Stimulated activated CD8-positive, alpha-beta memory T cell treated with anti-CD3 and anti-CD28 coated beads, Interleukin-4, amount 100 ng/mL, for 4 hours (primary cell): ENCODE measurements at places on chromosomes 3 and 15.

DNA sequence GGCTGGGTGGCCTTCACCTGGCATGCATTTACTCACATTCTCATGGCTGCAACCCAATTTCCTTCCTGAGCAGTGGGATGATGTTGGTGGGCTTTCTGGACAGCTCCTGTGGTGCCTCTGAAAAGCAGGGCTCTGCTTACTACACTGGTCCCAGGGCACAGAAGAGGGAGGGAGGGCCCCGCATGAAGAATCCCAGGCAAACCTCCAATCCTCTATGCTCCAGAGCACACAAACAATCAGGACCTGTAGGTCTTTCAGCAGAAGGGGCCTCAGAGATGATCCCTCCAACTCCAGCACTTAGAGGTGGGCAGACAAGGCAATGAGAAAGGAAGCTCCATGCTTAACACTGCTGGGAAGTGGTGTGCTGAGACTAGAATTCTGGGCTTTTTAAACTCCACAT lies 231.7 kb upstream of the ICE2 start:
- DNase-seq = no peak

GRCh38 chr3:81602781-81603180 lies 158.7 kb downstream of the GBE1 start:
- no peak for DNase-seq

DNA sequence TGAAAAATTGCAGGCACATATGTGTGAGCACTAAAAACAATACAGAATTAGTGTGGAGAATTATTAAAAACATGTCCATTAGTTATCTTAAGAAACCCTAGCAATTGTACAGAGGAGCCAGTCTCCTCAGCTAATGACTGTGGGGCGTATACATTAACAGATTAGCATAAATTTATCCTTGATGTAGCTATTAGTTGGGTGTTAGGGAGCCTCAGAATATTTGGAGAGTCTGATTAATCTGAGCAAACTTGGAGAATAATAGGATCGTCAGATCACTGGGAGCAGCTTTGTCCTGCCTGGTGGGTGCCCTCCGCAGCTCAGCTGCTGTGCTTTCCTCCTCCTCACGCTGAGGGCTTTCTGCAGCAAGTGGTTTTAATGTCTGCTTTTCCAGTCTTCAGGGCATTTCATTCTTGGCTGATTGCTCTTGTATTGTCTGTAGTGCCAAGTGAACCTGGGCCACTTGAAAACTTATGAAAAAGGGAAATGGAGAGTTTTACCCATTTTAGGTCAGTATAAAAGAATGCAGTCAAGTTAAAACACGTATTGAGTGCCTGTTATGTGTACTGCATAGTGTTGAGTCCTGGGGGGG lies 417.4 kb upstream of the SEMA6D start:
- no peak for DNase-seq

GRCh38 chr15:92454555-92455105 lies 60.9 kb downstream of the ST8SIA2 start:
- DNase-seq = no peak

- DNase-seq = no peak
Measured at GRCh38 chr3:42704136-42704841, 1.7 kb upstream of the HHATL start.

DNA sequence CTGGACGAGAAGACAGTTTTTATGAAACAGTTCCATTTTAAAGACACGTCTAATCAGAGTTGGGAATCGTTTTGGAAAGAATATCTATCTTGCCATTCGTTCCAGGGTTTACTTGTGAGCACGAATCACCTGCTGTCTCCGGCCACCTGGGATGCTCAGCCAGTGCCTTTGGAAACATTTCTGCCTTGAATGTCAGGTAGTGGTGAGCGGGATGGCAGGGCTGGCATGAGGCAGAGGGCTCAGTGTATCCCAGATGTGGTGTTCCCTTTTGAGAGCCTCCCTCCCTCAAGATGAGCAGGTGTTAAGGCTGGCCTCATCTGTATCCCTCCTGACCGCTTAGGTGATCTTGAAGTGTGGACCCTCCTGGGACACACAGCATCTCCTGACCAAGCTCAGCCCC lies 47.9 kb upstream of the PLXNA1 start:
- DNase-seq = no peak

GRCh38 chr3:189324538-189325138 lies 152.9 kb downstream of the TPRG1 start:
- DNase-seq = peak; percentile 51

GRCh38 chr3:4766263-4766662 lies 213.0 kb upstream of the BHLHE40 start:
- no peak for DNase-seq

GRCh38 chr15:92527197-92527596 lies 128.4 kb downstream of the FAM174B start:
- DNase-seq = no peak

DNA sequence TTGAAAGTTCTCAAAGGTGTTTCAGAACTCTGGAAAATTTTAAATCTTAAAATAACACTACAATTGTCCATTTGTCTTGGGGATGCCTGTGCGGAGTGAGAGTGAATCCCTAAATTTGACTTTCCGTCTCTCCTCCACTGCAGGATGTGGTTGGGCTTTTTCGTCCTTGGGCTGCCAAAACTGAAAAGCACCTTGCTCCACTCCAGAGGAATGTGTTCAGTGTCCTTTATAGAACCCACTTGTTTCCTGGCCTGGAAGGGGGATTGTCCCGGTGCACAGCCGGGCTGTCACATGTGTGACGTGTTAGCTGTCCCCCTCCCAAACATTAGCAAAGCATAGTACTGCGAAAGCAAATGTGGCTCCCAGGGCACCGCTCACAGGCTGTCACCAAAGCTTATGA lies 69.6 kb upstream of the ATP10A start:
- DNase-seq = no peak

GRCh38 chr3:71103430-71103921 lies 480.1 kb downstream of the FOXP1 start:
- no peak for DNase-seq

- no peak for DNase-seq
Measured at GRCh38 chr3:198028718-198029117, 68.7 kb downstream of the LMLN start.

GRCh38 chr3:11706604-11707003 lies 62.9 kb upstream of the VGLL4 start:
- no peak for DNase-seq

DNA sequence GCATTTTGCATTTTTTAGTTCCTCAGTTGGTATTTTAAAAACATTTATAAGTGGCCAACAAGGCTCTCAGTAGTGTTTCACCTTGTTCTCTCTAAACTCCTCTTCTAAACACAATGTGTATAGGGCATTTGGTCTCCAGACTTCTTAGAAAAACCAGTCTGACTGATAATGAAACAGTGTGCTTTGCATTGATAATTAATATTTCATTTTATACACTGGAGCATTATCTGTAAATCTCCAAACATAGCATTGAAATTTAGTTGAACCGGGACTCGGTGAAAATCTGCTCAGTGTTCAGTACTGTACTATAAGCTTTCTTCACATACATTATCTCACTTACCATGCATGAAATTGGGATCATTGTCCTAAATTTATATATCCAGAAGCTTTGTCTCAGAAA lies 53.6 kb downstream of the SETD5 start:
- no peak for DNase-seq

DNA sequence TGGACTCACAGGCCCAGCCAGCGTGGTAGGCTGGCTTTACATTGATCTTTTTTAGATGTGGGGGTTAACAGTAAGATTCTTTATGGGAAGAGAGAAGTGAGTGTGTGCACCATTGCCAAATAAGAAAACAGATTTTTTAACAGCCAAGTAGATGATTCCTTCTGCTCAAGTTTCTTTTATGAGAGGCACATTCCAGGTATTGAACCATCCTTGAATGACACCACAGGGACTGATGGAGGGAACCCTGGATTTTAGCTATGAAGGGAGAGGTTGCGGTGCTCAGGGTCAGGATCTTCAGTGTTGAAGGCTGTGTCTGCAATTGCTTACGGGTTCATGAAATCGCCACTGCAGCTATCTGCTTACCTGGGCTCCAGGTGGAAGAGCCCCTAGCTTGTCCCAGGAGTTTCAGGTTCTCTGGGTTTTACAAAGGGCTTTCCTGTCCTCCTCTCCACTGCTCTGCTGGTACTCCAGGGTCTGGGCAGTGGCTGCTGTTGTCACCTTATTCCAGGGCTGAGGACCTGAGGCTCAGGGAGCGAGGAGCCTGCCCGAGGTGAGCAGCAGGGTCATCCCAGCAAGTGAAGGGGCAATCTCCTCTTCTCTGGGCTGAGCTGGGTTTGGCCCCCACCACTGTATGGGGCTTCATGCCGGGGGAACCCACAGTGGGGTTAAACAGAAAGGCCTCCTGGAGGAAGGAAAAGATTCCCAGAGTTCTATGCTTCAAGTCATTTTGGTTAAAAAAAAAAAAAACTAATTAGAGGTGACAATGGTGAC lies 53.4 kb downstream of the SMAD6 start:
- no peak for DNase-seq

DNA sequence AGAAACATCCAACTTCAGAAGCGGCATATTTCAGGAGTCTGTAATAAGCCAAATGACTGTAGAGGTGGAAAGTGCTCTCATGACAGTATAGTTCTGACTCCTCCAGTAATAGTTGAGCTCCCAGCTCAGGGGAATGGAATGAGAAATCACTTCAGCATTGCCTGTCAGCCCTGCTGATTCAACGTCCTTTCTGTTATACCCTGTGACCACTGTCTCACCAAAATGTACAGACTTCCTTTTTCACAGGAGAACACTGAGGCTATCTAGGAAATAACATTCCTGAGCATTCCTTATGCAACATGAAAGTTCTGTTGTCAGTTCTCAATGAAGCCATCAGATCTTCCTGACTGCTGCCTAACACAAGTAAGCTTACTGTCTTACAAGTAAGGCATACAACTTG lies 284.5 kb upstream of the MME start:
- DNase-seq = no peak

- DNase-seq = no peak
Measured at GRCh38 chr3:188000361-188000861, 153.5 kb upstream of the LPP start.

DNA sequence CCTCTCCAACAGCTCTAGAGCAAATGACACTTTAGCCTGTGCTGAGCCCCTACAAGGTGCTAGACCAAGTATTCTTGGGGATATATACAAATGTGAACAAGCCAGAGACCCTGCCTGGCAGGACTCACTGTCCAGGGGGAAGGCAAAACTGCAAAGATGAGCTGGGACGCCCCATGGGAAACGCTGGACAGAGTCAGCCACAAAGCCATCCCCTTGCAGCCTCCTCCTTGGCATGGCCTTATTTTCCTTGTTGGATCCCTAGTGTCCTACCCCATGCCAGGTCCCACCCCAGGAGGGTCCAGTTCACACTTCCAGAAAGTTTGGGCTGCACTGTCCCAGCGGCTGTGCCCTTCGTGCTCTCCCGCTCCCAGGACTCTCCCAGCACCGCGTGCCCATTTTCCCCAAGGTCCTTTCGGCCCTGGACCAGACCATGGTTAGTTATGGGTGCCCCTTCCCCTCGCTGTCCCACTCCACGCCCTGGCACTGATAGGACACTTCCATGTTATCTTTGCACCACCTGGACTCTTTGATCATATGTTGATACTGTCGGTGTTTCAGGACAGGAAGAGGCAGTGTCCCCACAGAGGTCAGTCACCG lies 5.8 kb upstream of the NRROS start:
- no peak for DNase-seq

DNA sequence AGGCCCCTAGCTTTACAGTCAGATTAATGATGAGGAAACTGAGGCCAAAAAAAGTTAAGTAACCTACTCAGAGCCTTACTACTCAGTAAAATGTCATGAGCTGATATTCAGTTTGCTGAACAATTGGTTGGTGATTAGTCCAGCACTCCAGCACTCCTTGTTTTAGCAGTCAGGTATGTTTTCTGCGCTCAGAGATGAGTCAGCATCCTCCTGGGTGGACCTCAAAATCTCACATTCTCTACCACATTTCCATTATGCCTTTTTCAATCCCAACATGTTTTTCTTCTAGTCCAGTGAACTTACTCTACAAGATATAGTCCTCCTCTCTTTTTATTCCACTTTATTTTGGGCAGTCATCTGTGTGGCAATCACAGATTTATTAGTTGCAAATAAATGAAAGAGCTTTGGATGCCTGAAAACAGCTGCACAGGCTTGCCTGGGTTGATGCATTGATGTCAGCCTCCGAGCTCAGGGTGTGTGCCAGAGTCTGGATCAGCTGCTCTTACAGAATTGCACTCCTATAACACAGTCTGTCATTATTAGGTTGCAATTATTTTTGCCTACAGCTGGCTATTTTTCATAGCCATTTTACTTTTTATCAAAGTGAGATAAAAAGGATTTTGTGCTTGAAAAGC lies 133.2 kb downstream of the ARPP21 start:
- DNase-seq = no peak

- DNase-seq = no peak
Measured at GRCh38 chr3:12235691-12236090, 53.2 kb upstream of the PPARG start.

DNA sequence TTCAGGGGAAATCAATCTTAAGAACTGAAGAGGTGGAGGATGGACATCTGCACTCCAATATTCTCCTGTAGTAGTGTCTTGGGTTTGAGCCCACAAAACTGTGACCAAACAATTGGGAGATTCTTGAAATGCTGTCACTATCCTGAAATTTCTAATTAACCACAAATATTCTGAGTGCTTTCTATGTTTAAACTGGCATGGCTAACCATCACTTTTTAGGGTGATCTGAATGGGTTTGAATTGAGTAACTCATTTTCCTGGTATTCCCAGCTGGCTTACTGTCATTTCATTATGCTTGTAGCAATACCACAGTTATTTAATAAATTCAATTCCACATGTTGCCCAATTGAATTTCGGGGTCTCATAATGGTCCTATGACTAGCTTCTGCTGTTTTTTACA lies 216.9 kb upstream of the DCBLD2 start:
- DNase-seq = no peak

GRCh38 chr15:77168616-77169015 lies 97.7 kb upstream of the TSPAN3 start:
- no peak for DNase-seq

DNA sequence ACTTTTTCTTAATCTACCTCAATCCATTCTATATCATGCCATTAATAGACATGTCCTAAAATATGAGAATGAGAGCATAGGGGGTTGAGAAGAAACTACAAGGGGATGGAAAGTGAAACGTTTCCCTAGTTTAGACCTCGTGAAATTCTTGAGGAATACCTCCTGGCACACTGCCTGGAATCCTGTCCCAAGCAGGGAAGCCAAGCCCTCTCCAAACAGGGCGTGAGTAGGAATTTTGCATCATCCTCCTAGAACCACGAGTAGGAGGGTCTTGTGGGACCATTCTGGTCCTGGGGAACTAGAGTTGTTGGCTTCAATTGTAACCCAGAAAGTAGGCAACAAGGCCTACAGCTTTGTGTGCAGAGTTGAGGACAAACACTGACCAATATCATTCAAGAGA lies 19.6 kb upstream of the C3orf80 start:
- DNase-seq = no peak
